ENCODE measurements at places on chromosomes 1 and 21. TPM values are rescaled to one million over a fixed set of nuclear protein-coding genes. Genes with fewer than 3 reads are reported as not detected.

Gene FMO3
- total RNA-seq, result 2.3 TPM

Gene CELA2B
- not detected for total RNA-seq

Gene CR1L
- total RNA-seq, result not detected

Gene BTBD8
- 4.7 TPM for total RNA-seq

Gene FOXD3
- total RNA-seq, result 2.7 TPM

Gene DPT
- total RNA-seq, result 75.2 TPM

Gene TSSK3
- total RNA-seq, result not detected

Gene OLIG2
- not detected for total RNA-seq

Gene SH2D1B
- not detected for total RNA-seq

Gene MAP10
- total RNA-seq, result 2.0 TPM

Gene OR2L2
- not detected for total RNA-seq

Gene CD1D
- 0.27 TPM for total RNA-seq

Gene ANXA9
- total RNA-seq, result not detected

Gene KLHL12
- total RNA-seq, result 22.5 TPM

Gene HLX
- total RNA-seq, result 10.5 TPM

Gene GABRD
- not detected for total RNA-seq

Gene OR2L3
- total RNA-seq, result not detected

Gene NPR1
- total RNA-seq, result 36.7 TPM

Gene LYPD8
- not detected for total RNA-seq

Gene ADAMTSL4
- total RNA-seq, result 42.9 TPM

Gene SLC6A17
- 1.6 TPM for total RNA-seq

Gene PIK3R3
- total RNA-seq, result 34.7 TPM

Gene TCHHL1
- total RNA-seq, result not detected

Gene RNU1-2
- total RNA-seq, result not detected

Gene FOXJ3
- total RNA-seq, result 36.8 TPM

Gene TFF1
- not detected for total RNA-seq

Gene NR1I3
- total RNA-seq, result not detected

Gene ARMH1
- total RNA-seq, result 1.9 TPM

Gene NPHS2
- not detected for total RNA-seq

Gene HTR6
- total RNA-seq, result not detected

Gene LRRC53
- not detected for total RNA-seq
